ENCODE measurements at places on chromosomes 7 and 10.

- no peak for DNase-seq
These were observed 142.3 kb upstream of the PTN start for GRCh38 chr7:137485818-137486217.

DNA sequence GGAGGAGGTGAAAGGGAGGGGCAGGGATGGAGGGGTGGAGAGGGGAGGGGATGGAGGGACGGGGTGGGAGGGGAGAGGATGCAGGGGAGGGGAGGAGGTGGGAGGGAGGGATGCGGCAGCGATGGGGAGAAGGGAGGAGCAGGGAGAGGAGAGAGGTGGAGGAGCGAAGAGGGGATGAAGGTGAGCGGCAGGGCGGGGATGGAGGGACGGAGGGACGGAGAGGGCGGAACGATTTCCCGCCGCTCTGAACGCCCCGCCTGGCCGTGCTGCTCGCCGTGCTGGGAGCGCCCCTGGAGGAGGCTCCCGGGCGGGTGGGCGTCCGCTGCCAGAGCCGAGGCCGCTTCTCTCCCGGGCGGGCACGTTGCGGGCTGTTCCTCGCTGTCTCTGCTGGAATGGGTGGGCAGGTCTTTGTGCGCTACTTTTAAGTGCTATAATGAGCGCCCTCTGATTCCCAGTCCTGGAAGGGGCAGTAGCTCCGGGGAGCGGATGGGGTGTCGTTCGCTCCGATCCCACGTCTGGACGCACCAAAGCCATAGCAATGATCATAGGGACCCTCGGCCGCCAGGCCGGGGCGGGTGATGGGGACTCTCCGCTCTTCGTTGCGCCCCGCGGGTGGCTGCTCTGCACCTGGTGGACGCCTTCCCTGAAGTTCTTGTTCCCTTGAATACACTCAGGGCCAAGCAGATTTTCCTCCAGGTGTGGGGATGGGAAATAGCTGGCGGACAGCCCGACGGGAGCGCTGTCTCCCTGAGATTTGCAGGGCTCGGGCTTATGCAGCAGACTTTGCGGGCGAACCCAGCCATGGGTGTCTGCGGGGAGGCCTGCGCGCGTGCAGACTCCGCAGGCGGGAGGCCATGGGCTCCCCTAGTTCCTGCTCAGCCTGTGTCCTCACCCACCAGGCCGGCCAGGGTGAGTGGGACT lies 81.1 kb upstream of the CPXM2 start:
- peak; percentile 68 for DNase-seq

DNA sequence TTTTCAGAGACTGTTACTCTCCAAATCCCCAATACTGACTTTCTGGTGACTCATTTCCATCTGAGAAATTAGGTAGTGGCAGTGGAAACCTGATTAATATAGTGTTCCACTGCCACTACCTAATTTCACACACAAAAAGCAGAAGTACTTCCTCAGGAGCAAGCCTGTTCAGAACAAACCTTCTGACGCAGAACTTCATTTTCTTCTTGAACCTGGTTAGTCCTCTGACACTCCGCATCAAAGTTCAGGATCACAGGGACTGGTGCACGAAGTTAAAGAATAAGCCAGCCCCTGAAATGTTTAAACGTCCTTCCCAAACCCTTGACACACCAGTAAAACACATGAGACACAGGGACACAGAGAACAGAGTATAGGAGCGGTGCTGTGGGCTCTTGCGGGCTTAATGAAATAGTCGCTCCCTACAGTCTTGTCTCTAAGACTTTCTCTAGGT lies 4.4 kb downstream of the WDR91 start:
- no peak for DNase-seq

DNA sequence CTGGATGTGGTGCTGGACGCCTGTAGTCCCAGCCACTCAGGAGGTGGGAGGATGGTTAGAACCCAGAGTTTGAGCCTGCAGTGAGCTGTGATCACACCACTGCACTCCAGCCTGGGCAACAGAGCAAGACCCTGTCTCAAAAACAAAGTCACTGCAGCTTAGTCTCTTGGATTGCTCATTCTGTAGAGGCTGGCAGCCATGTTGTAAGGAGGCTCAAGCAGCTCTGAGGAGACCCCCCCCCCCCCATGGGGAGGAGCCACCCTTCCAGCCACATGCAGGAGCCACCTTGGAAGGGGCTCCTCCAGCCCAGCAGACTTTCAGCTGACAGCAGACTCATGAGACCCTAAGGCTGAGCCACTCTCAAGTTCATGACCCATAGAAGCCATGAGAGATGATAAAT lies 68.4 kb downstream of the FOXL3 start:
- no peak for DNase-seq

- no peak for DNase-seq
These were observed 19.4 kb upstream of the SRGN start for GRCh38 chr10:69068549-69068948.

- DNase-seq: no peak
These were observed 120.0 kb downstream of the CAMK1D start for GRCh38 chr10:12469345-12469744.

GRCh38 chr7:44654255-44654796 lies 47.9 kb downstream of the OGDH start:
- no peak for DNase-seq

DNA sequence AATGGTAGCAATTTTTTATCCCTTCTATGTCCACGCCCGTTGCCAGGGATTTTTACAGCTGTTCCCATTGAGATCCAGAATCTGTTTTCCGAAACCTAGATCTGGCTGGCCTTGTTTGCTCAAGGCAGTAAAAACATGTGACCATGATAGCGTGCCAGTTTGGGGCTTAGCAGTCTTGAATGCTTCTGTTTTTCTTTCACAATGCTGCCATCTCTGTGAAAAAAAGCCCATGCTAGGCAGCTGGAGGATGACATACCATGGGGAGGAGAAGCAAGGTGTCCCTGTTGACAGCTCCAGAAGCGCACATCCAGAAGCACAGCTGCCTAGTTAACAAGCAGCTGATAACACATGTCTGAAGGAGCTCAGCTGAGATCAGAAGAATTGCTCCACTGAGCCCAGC lies 2.2 kb upstream of the ZNF92 start:
- DNase-seq: no peak

Measured in nephron progenitor cell (in vitro differentiated cells).